ENCODE measurements at places on chromosomes 6 and 20.

DNA sequence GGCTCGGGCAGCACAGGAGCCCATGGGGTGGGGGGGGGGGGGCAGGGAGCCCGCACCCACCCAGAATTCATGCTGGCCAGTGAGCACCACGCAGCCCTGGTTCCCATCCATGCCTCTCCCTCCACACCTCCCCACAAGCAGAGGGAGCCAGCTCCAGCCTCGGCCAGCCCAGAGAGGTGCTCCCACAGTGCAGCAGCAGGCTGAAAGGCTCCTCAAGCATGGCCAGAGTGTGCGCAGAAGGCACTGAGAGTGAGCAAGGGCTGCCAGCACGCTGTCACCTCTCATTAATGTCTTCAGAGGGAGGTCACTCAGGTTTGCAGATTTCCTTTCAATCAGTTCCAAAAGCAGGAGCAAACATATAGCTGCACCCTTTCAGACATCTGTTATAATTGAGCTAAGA is 32.4 kb downstream of the GSTA4 start:
- no peak overlapping the region for H3K4me3 ChIP-seq
- no peaks in the 10 kb centered on the region for H3K36me3 ChIP-seq
- H3K27me3 ChIP-seq, result no peaks in the 10 kb centered on the region
- H3K4me1 ChIP-seq, result no peaks in the 10 kb centered on the region
- no peak for DNase-seq

DNA sequence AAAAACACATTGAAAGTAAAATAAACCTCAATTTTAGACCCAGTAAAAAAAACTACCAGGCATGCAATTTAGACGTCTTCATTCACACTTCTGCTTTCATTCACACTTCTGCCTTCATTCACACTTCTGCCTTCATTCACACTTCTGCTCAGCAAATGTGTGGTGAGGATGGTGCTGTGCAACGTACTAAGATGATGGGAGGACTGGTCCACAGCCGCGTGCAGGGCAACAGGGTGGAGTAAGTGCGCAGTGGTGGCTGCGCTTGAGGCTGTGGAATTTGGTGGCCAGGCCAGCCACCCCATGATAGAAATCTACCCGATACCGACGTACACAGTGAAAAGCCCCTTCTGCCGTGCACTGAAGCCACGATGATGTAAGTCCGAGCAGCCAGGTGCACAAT is 114.3 kb upstream of the CD93 start:
- DNase-seq, result no peak
- H3K4me1 ChIP-seq, result peaks cover 19% of the 10 kb centered on the region
- no peak overlapping the region for H3K4me3 ChIP-seq
- no peaks in the 10 kb centered on the region for H3K36me3 ChIP-seq
- H3K27me3 ChIP-seq, result no peaks in the 10 kb centered on the region

- no peaks in the 10 kb centered on the region for H3K36me3 ChIP-seq
- no peaks in the 10 kb centered on the region for H3K27me3 ChIP-seq
- peaks cover 93% of the 10 kb centered on the region for H3K4me1 ChIP-seq
- H3K4me3 ChIP-seq, result no peak overlapping the region
- DNase-seq, result no peak
- no peak overlapping the region for H3K27ac ChIP-seq
Observed at GRCh38 chr20:2109425-2110210, 8.0 kb downstream of the STK35 start.

GRCh38 chr6:17580518-17581048 is 19.5 kb upstream of the FAM8A1 start:
- H3K4me3 ChIP-seq, result peak overlapping the region; percentile 63
- no peak for DNase-seq
- peak overlapping the region; percentile 71 for H3K27ac ChIP-seq
- no peaks in the 10 kb centered on the region for H3K27me3 ChIP-seq

DNA sequence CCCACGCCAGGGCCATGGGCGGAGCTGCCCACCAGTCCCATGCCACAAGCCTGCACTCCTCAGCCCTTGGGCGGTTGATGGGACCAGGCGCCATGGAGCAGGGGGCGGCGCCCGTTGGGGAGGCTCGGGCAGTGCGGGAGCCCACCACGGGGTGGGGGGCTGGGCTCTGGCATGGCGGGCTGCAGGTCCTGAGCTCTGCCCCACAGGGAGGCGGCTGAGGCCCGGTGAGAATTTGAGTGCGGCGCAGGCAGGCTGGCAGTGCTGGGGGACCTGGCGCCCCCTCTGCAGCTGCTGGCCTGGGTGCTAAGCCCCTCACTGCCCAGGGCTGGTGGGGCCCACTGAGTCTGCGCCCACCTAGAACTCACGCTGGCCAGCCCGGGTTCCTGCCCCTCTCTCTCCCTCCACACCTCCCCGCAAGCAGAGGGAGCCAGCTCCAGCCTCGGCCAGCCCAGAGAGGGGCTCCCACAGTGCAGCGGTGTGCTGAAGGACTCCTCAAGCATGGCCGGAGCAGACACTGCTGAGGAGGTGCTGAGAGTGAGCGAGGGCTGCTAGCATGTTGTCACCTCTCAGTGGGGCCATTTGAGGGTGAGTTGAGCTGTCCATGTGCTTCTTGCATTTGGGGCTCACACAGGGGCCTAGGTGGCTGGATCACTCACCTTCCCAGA is 4.0 kb downstream of the MRAP2 start:
- H3K27ac ChIP-seq, result no peak overlapping the region
- H3K4me1 ChIP-seq, result peaks cover 9% of the 10 kb centered on the region
- no peaks in the 10 kb centered on the region for H3K36me3 ChIP-seq
- DNase-seq, result no peak
- H3K4me3 ChIP-seq, result no peak overlapping the region

- H3K27me3 ChIP-seq, result no peaks in the 10 kb centered on the region
- no peak overlapping the region for H3K27ac ChIP-seq
- no peaks in the 10 kb centered on the region for H3K36me3 ChIP-seq
- DNase-seq, result no peak
- no peak overlapping the region for H3K4me3 ChIP-seq
Observed at GRCh38 chr6:34346175-34347119, 46.0 kb downstream of the NUDT3 start.

DNA sequence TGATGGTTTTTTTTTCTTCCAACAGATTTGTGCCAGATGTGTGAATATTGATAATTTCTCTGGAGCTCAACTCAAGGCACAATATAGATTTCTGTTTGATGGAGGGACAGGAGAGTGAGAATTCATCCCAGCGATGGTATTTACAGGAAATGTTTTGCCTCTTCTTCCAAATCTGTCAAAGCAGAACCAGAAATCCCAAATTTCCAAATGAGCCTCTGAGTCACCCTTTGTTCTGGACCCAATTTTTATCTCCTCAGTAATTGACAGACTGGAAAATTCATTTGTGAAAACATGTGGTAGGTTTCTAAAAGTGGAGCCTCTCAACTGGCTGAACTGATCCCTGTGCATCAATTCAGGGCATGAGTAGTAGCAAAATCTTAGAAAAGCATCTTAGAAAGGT is 223.2 kb upstream of the TSHZ2 start:
- DNase-seq, result no peak
- H3K27ac ChIP-seq, result no peak overlapping the region
- no peaks in the 10 kb centered on the region for H3K36me3 ChIP-seq
- no peaks in the 10 kb centered on the region for H3K27me3 ChIP-seq
- H3K4me3 ChIP-seq, result no peak overlapping the region
- H3K4me1 ChIP-seq, result no peaks in the 10 kb centered on the region

DNA sequence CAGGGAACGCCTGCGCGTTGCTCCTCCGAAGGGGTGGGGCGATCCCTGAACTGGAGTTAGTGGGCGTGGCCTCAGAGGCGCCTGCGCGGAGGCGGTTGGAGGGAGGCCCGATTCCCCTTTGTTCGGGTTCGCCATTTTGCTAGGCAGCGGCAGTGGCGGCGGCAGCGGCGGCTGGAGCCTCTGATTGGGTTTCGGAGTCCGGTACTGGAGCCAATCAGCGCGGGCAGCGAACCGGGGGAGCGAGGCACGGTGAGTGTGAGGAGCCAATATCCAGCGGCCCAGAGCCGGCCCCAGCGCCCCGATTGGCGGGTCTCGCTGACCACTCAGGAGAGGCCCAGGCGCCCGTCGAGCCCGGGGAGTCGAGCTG is at the start of gene NFYA:
NFYA (plus strand) TSS at position 139 of the 367 bp plus-strand sequence. CDS start 6,116 bp downstream, outside the sequence.
- peak within 1 kb of the TSS; percentile 96 for H3K4me3 ChIP-seq
- no peaks in the 10 kb centered on the region for H3K27me3 ChIP-seq
- peaks cover 37% of the 10 kb centered on the region for H3K4me1 ChIP-seq
- DNase-seq, result no peak
- no peaks in the 10 kb centered on the region for H3K36me3 ChIP-seq

GRCh38 chr20:58300321-58300720 is 9.2 kb upstream of the RAB22A start:
- no peak overlapping the region for H3K27ac ChIP-seq
- H3K36me3 ChIP-seq, result no peaks in the 10 kb centered on the region
- no peak overlapping the region for H3K4me3 ChIP-seq
- peaks cover 5% of the 10 kb centered on the region for H3K4me1 ChIP-seq
- no peaks in the 10 kb centered on the region for H3K27me3 ChIP-seq

GRCh38 chr20:62499758-62500236 is 24.0 kb upstream of the GATA5 start:
- H3K27me3 ChIP-seq, result no peaks in the 10 kb centered on the region
- DNase-seq, result no peak
- no peak overlapping the region for H3K4me3 ChIP-seq
- no peaks in the 10 kb centered on the region for H3K4me1 ChIP-seq
- H3K27ac ChIP-seq, result no peak overlapping the region
- H3K36me3 ChIP-seq, result no peaks in the 10 kb centered on the region

DNA sequence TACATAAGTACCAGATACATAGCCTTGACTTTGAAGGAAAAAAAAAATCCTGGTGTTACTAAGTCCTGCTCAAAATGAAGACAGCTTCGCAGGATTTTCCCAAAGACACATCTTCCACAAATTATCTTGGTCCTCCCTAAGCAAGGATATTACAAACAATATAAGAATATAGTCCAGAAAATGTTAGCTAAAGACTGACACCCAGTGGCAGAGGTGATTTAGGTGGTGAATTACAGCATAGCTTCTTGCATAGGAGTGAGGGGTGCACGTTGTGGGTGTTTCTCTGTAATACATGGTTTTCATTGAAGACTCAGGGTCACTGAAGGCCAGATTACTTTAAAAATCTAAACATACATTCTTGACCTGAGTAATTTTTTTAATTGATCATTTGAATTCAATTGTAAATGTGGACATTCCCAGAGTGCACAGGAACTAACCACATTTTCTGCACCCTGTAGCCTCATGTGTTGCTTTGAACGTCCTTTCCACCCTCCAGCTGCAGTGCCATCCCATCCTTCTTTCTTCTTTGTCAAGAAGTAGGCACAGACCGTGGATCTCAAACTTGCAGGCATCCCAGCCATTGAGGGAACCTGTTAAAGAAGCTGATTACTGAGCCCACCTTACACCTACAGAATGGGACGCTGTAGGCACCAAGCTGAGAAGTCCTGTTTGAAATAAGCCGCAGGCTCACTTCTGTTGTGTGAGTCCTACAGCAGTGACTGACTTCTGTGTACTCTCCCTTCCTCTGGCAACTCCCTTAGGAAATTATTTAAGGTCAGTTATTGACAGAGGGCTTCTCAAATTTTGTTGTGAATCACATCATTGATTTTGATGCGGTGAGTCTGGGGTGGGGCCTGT is 102.6 kb downstream of the PERP start:
- no peak for DNase-seq
- H3K27me3 ChIP-seq, result no peaks in the 10 kb centered on the region
- no peaks in the 10 kb centered on the region for H3K36me3 ChIP-seq
- no peak overlapping the region for H3K4me3 ChIP-seq

GRCh38 chr6:18340781-18341551 is 46.2 kb upstream of the RNF144B start:
- no peaks in the 10 kb centered on the region for H3K36me3 ChIP-seq
- no peaks in the 10 kb centered on the region for H3K27me3 ChIP-seq
- H3K4me1 ChIP-seq, result peaks cover 5% of the 10 kb centered on the region
- DNase-seq, result no peak
- no peak overlapping the region for H3K27ac ChIP-seq

- H3K36me3 ChIP-seq, result no peaks in the 10 kb centered on the region
- no peak for DNase-seq
Observed at GRCh38 chr6:96532399-96532798, 10.8 kb downstream of the UFL1 start.

DNA sequence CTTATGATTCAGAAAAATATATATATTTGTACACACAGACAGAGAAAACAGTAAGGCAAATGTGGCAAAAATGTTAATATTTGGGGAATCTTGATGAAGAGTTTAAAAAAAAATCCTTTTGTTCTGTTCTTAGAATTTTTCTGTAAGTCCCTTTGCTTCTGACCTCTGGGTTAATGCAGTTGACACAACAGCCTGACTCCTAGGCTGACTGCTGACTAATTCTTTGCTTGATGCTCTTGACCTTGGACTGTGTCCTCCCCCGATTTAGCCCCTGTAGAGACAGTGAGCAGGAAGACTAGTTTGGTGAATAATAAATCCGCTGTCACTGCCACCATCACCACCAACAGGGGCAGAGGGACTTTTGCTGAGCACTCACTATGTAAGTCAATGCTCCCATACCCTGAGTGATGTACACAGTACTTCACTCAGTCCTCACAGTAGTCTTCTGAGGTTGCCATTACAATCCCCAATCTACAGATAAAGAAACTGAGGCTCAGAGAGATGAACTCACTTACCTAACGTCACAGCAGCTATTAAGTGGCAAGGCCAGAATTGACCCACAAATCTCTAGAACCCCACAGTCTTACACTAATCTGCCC is 71.7 kb downstream of the SNX5 start:
- no peaks in the 10 kb centered on the region for H3K36me3 ChIP-seq
- H3K27ac ChIP-seq, result peak overlapping the region; percentile 86
- H3K4me3 ChIP-seq, result no peak overlapping the region
- peaks cover 5% of the 10 kb centered on the region for H3K4me1 ChIP-seq
- no peaks in the 10 kb centered on the region for H3K27me3 ChIP-seq

GRCh38 chr20:34517114-34517505 is 888 bp downstream of the DYNLRB1 start:
- peaks cover 10% of the 10 kb centered on the region for H3K36me3 ChIP-seq
- no peak for DNase-seq
- H3K4me1 ChIP-seq, result peaks cover 58% of the 10 kb centered on the region
- H3K4me3 ChIP-seq, result peak overlapping the region; percentile 60

GRCh38 chr6:88890394-88890793 is 73.0 kb downstream of the RNGTT start:
- H3K27me3 ChIP-seq, result no peaks in the 10 kb centered on the region
- H3K27ac ChIP-seq, result no peak overlapping the region
- no peaks in the 10 kb centered on the region for H3K4me1 ChIP-seq
- no peak for DNase-seq

DNA sequence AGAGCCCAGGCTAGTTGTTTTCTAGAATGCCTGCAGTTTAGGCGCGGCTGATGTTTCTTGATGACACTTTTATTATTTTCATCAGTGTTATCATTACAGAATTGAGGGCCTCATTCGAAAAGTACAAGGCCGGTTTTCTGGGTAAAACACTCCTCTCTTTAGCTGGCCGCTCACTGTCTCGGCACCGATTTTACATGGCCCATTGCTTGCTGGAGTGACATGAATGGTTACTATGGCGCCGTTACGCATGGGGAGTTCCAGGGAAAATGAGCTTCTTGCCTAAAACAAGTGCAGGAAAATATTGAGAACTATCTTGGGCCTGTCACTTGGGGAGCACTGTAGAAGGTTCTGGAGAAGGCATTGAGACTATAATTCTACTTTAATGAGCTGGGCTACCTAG is 317.8 kb downstream of the CDH4 start:
- no peak overlapping the region for H3K4me3 ChIP-seq
- no peaks in the 10 kb centered on the region for H3K36me3 ChIP-seq
- H3K4me1 ChIP-seq, result no peaks in the 10 kb centered on the region
- DNase-seq, result no peak
- no peaks in the 10 kb centered on the region for H3K27me3 ChIP-seq

Data from vagina (tissue), 2 donors.